Retina (tissue), 1 donor: ENCODE measurements at places on chromosomes 6 and 20.

DNA sequence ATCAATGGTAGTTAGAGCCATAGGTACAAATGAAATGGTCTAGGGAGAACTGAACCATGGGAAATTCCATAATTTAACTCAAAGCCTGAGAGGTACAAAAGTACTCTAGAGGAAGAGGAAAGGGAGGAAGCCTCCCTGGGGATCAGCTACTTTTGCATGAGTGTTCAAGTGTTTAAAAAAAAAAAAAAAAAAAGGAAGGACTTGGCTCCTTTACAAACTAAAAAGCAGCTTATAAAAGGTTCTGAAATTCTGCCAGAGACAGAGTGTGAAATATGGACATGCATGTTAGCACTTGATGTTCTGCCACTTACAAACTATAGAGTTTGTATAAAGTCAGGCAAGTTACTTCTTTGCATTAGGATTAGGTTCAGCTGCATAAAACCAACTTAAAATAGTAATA lies 290.0 kb downstream of the TBC1D7 start:
- DNase-seq: no peak

DNA sequence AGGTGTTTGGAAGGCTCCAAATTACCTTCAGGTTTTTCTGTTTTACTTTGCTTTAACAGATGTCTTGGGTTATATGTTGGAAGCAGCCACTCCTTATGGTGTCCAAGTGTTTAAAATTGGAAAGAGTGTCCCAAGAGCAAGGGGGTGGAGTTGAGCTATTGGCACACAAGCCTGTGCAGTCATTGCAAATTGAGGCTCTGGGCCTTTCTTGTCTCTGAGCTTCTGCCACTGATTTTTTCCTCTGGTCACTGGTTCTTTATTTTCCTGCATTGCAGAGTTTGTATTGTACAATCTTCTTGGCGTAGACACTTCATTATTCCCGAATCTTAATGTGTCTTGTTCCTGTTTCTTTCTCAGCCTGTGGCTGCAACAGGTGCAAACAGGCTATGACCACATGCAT lies 598.8 kb downstream of the RNF144B start:
- DNase-seq: no peak

DNA sequence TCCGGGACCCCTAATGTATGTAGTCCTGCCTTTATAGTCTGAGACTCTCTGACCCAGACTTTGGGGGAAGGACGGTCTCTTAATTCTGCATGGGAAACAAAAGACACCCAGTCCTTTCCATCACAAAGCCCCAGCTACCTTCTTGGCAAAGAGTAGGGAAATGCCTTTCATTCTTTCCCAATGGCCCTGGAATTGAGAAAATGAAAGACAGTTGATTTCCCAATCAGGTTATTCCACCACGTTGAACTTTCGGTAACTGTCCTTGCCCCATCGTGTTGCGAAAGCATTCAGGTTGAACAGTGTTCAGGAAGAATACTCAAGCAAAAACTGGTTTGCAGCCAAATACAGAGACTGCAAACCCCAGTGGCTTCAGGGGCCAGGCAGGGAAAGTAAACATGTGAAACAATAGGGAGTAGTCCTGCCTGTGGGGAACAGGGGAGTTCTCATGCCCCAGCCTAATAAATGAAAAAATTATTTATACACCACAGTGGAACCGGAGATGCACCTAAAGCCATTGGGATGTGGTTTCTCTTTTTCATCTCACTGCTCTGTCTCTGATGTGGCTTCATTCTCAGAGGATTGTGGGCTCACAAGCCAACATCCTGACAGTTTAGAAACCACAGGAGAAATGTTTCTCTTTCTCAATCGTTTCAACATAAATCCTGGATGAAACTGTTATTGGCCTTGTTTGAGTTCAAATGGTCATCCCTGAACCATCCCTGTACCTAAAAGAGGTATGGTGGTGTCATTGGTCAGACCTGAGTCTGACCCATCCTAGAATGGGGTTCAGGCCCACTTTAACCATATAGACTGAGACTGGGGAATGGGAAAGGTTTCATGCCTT lies 44.2 kb upstream of the SLC9A8 start:
- DNase-seq: no peak

DNA sequence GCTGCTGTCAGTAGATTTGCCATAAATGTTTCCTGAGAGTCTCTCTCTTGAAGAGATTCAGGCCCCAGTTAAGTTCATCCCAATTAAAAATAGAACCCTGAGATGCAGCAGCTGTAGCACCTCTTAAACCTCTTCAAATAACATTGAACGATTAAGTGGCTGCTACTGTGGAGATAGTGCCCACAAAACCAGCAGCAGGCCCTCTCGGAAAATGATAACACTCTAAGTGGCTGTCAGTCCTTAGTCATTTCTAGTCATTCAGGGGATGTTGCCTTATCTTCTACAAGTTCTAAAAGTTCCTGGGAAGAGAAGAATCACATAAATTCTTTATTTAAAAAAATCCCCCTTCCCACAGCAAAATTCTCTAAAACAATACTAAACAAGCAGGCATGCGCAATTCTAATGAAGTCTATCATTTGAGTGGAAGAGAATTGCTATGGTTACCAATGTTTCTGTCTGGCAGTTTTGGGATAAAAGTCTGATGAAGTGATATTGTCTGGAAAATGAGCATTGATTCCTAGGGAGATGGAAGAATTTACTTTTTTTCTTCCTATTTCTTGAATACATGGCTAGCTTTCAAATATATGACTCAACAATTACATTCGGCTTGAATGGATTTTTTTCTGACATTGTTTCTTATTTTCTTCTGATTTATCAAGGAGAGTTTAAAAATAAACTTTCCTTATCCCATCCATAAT lies 131.9 kb downstream of the TRMT11 start:
- no peak for DNase-seq

DNA sequence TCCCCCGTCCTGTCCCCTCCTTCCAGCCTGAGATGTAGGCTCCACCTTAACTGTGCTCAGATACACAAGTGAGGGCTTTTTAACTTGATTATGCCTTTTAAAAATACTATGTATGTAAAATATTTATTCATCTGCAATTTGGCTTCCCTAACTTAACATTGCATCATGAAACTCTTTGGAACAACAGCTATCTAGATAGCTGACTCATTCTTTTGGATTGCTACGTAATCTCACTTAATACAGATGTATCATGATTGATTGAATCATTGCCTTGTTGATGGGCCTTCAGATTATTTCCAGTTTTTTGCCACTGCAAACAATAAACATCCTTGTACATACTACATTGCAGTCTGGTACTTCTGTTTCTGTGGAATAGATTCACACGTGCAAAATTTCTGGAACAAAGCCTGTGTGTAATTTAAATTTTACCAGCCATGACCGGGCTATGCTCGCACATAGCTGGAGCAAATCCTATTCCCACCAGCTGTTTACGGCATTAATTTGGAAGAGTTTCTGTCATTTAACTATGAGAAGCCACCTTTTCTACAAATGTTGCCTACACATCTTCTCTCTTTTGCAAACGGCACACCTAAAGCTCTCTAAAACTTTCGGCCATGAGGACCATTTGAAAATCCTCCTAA lies 6.5 kb downstream of the PRND start:
- no peak for DNase-seq

GRCh38 chr6:11810039-11810541 lies 31.5 kb upstream of the ADTRP start:
- DNase-seq: no peak

DNA sequence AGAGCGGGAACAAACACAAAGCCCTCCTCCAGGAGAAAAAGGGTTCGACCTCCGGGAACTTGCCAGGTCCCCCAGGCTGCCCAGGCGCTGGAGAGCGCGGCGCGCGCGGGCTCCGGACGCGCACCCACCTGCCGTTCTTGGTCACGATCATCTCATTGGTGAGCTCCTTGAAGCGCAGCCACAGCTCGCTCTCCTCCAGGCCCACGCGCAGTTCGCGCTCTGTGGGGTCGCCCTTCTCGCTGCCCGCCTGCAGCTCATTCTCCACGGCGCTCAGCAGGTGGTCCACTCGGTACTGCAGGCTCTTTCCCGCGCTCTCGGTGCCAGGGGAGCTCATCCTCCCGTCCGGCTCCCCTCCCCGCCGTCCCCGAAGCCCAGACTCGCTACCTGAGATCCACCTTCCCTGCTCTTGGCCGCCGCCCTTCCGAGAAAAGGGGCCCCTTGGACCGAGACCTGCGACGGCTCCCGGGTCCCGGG lies 356 bp downstream of the TBXT start:
- DNase-seq: peak; percentile 72

- DNase-seq: no peak
Observed at GRCh38 chr6:16973545-16974386, 128.1 kb upstream of the STMND1 start.

GRCh38 chr6:157427969-157428368 lies 47.0 kb downstream of the ZDHHC14 start:
- no peak for DNase-seq

- DNase-seq: no peak
Observed at GRCh38 chr6:118307581-118307980, 240.5 kb upstream of the PLN start.

DNA sequence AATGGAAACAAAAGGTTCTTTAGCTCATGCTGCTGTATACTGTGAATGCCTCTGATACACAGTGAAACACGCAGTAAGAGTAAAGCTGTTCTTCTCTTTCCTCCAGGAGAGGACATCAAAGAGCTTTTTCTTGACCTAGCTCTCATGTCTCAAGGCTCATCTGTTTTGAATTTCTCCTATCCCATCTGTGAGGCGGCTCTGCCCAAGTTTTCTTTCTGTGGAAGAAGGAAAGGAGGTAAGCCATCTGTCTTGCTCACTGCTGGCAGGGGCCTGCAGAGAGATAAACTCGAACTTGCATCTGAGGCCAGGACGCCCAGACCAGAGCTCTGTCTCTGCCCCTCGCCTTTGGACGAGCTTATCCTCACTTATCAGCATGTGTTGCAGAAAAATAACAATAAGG lies 37.7 kb downstream of the LY86 start:
- no peak for DNase-seq

DNA sequence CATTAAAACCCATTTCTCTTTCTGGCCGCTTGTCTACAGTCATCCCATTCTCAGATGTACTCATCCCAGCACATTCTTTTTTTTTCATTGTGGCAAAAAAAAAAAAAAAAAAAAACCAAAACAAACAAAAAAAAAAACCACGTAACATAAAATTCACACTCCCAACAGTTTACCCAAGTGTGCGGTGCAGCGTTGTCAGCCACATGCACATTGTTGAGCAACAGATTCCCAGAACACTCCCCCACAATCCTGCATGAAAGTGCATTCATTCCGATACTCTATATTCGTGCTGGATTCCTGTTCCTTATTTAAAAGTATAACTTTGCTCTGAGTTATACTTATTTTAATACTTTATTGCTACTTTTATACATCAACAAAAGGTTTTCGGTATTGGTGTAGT lies 96.0 kb downstream of the SASH1 start:
- DNase-seq: no peak

GRCh38 chr6:130965656-130966055 lies 97.4 kb downstream of the EPB41L2 start:
- DNase-seq: no peak

- DNase-seq: no peak
Observed at GRCh38 chr6:10205892-10206291, 209.0 kb downstream of the TFAP2A start.

DNA sequence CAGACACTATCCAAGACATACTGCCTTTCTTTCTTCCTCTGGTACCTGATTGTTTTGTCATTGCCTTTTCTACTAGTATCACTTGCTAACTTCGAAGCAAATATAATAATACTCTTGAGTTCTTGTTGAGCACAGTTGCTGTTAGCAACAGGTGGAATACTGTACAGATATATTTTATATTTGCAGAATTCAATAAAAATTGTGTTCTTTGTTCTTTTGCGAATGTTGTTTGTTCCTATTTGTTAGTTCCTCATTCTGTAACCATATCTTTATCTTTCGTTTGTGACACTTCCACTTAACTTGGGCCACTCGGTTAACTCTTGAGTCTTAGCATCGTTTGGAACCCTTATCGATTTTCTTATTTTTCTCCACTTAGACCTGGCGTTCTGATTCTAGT lies 868 bp downstream of the CYB5R4 start:
- no peak for DNase-seq

DNA sequence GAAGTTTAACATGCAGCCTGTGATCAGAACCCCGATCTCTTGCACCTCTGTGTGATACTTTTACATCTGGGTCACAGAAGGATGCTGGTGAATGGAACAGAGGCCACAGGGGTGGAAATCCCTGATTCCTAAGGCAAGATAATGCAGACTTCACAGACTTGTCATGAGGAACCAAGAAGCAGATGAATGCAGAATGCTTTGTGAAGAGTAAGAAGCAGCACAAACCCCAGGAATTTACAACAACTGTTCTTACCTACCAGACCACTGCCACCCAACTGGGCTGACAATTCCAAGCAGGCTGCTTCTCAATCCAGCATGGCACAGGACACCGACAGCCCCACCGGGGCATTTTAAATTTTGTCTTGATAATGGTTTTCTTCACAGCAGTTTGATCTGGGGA lies 113.2 kb upstream of the CD93 start:
- no peak for DNase-seq

DNA sequence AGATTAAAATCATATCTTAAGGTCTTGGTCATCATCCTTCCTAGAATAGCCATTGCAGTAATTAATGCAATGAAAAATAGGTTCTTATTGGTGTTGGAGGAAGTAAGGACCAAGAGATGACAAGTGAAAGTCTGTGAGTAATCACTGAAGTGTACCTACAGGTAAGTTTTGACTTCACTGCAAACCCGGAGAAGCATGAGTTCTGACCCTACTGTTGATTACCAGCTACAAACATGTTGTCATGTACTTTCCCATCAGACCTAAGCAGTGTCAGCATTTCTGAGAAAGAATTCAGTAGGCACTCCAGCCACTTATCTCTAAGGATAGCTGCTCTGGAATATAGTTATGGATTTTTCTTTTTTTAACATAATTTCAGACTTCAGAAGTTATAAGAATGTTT lies 280.9 kb downstream of the ZFAND3 start:
- no peak for DNase-seq

DNA sequence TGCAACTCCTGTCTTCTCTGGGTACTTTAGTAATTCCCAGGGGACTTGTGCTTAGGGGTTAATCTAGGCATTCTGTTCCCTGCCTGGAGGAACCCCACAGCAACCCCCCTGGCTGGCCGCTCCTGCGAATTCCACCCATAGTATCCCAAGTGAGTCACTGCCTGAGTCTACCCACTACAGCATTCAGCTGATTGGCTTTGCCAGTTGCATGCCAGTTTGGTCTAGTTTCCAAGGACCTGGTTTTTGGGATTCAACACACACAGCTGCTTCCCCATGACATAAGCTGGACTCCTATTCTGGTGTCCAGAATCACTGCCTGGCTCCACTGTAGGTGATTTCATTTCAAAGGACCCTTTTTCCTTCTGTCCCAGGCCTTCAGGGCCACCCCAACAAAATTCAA lies 40.3 kb downstream of the PLCG1 start:
- DNase-seq: no peak

- DNase-seq: no peak
Observed at GRCh38 chr20:23291575-23292240, 58.9 kb upstream of the NXT1 start.
